Fibroblast of skin of left quadriceps (primary cell): ENCODE measurements at places on chromosomes 11 and 22.

DNA sequence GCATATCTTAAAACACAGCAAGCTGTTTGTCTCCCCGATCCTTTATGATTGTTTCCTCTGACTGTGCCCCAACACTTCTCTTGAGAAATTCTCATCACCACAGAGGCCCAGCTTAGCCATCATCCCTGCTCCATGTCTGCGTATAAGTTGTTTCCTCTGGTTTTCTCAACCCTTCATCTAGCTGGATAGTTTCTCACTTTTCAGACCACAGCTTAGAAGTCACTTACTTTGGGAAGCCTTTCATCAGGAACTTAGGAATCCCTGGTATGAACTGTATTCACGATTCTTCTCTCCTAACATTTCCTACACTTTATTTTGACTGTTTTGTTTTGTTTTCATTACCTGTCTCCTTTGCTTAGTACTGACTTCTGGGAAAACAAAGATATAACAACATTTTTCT, 295.2 kb downstream of the GUCY1A2 start:
- no peak for DNase-seq

DNA sequence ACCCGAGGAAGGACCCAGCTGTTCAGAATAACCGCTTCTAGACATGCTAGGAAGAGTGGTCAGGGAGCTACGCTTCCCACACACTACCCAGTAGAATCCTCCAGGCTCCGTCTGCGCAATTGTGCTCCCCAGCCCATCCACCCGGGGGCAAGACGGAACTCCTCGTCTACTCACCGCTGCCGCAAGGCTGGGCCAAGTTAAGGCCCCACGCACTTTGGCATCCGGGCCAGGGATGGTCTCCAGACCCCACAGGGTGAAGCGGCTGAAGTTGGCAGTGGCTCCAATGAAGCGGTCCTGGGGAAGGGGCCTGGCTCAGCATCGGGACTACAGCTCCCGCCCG, 757 bp downstream of the RNASEH2C start:
- DNase-seq: no peak

DNA sequence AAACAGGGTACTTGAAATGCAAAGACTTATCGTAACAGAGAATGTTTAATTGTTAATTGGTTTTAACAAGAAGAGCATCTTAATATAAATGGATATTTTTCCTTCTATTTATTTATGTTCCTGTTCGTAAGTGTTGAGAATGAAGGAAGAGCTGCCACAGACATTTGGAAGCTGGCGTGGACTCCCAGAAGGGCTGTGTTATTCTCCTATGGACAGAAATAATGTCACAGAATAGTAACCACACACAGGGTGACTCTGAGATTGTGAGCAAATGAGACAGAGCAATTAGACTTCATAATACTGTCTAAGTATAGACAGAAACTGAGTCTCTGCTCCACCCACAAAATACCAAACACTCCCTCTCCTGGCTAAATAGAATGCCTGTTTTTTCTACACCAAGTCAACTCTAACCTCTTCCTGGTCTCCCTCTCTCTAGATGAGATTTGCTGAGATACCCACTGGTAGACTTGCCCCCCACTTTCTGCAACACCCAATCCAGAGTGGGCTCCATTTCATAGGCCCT, 6.1 kb downstream of the APOL3 start:
- no peak for DNase-seq

DNA sequence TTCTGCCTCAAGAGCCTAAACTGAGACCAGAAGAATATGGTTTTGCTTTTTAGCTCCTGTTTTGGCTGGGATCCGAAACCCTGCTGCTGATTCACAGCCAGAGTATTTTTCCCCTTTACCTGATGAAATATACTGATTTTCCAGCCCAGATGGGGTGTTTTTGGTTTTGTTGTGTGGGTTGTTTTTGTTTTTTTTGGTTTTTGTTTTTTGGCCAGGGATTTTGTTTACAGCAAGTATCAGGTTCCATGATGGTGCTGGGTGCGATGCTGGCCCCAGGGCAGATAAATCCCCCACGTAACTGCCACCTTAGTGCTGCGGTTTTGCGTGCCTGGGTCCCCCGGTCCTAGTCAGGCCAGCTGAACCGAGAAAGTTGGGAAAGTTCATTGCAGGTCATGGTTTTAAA, 103.7 kb downstream of the ZBTB16 start:
- no peak for DNase-seq

DNA sequence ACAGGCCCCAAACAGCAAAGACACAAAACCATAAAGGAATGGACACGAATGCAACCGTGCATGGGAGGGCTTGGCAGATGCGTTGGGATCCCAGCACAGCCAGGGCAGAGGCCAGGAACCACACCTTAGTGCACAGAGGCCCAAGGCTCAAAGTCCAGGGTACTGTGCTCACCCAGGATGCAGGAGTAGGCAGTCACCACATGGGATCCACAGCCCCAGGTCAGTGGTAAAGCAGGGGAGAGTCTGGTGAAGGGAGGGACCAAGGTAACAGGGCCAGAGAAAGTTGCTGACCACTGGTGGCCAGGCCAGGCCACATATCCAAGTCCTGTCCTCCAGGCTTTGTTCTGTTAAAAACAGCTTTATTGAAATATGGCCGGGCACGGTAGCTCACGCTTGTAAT, 6.5 kb upstream of the CERK start:
- no peak for DNase-seq

GRCh38 chr11:76610871-76611475, 59.6 kb downstream of the LRRC32 start:
- DNase-seq: no peak

DNA sequence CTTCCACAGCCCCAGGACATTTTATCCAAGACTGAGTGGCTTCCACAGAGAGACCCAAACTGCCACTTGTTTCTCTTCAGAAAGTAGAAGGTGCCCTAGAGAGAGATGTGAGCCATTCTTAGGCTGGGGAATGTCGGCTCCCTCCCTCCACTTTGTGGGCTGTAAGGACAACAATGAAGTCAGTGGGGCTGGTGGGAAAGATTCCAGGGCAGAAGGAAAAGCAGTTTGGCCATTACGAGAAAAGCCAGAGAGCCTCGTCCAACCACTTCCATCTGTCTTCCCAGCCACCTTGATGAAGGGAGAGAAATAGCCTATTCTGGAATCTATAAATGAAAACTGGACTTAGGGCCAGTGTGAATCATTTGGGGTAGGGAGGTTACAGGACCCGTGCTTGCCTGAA, 382.5 kb downstream of the NXPE2 start:
- DNase-seq: no peak

DNA sequence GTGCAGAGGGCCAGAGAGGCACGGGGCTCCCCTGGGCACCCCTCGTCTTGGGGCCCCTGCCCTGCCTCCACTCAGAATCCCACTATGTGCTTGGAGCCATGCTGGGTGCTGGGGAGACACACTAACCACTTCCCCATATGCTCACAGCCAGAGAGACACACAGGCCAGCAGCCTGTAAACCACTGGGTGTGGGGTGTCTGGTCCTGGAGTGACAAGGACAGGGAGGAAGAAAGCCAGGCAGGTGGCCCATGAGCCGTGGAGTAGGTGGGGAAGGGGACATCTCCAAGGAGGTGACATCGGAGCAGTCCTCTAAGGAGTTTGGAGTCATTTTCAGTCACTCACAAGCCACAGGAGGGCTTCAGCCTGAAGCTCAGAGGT, 58.9 kb downstream of the CDKN1C start:
- DNase-seq: no peak
